A549 treated with AZD2906 at 1 μM for 4 hours (cell line): ENCODE measurements at places on chromosomes 13 and 19. TPM values are rescaled to one million over a fixed set of nuclear protein-coding genes. Genes with fewer than 3 reads are reported as not detected.

The SULT2A1 gene
- total RNA-seq: 0.06 TPM in 2 of 5 replicates, not detected in the others

The ZNF571 gene
- total RNA-seq: 0.55 to 1.5 TPM (median 0.92 TPM) in 5 replicates

The PABPC3 gene
- total RNA-seq: 0.10 to 0.18 TPM (median 0.16 TPM) in 5 replicates

The LSR gene
- total RNA-seq: 8.1 to 11.4 TPM (median 9.9 TPM) in 5 replicates

The ZNF586 gene
- total RNA-seq: 6.0 to 6.9 TPM (median 6.5 TPM) in 5 replicates

The ATF5 gene
- 46.4 to 52.5 TPM (median 47.7 TPM) in 5 replicates for total RNA-seq
